ENCODE measurements at places on chromosomes 11 and 22.

GRCh38 chr11:70183483-70184176 is 19.5 kb upstream of the FADD start:
- DNase-seq, result no peak

GRCh38 chr11:61295596-61295926 is 445 bp upstream of the VWCE start:
- DNase-seq, result no peak

DNA sequence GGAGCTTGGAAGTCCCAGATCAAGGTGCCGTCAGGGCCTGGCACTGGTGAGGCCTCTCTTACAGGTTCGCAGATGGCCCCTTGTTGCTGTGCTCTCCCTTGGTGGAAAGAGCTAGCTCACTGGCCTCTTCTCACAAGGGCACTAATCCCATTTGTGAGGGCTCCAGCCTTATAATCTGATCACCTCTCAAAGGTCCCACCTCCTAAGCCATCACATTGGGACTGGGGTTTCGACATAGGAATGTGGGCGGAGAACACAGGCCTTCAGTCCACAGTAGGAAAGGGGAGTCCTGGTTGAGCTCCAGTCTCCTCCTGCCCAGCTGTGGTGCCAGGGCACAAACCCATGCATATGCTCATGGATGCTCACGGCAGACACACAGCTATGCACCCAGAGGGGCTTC is 14.0 kb upstream of the LRRC32 start:
- no peak for DNase-seq

DNA sequence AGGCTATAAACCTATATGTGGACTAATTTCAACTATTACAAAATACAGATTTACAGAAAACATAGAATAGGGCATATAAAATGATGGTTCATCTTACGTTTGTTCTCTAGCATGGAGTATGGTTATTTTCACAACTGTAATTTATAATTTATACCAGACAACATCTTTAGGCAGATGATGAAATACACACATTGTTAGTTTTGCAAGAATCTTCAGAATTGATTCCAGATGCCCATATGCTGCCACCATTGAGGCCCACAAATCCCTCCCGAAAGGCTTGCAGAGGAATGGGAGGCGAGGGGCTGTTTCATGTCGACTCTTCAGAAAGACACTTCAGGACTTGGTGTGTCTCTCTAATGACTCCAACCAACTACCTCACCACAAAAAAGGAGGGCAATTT is 6.2 kb downstream of the PTPN5 start:
- no peak for DNase-seq

DNA sequence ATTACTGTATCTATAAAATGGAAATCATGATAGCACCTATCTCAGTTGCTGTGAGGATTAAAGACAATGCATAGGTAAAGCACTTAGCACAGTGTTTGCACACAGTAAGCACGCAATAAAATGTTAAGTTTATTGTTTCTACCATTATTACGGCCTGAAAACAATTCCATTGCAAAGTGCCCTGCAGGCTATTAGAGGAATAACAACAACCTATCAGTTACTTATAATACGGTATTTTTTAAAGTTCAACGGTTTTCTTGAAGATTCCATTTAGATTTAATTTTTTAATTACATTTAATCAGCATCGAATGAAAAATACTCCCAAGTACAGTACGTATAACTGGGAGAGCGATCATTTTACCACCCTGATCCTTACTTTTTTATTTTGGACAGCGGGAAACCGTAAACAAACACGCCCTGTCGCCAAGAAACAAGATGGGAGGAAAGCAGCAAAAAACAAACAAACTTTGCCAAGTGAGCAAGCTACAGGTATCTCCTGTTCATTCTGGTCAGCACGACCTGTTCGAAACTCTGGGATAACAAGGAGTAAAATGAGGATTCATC is 893 bp downstream of the SLC36A4 start:
- no peak for DNase-seq

DNA sequence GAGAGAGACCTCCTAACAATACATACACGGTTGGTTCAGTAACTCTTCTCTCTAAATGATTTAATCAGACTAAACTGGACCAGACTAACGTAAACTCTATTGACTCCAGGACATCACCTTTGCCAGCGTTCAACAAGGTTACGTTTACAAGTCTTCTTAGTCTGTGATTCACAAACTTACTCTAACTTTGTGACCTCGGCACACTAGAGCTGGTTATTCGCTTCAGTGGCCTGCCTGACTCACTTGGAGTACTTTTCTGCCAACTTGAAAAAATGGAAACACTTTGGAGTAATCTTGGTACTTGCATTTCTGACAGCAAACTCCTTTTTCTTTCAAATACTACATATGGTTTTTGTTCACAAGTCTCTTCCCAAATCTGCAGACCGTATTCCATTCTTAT is 26.2 kb downstream of the MTMR2 start:
- no peak for DNase-seq

- DNase-seq, result no peak
These were observed 16.7 kb upstream of the EHF start for GRCh38 chr11:34604145-34604544.

- no peak for DNase-seq
These were observed 104.4 kb upstream of the PLET1 start for GRCh38 chr11:112364962-112365481.

All from stimulated activated CD4-positive, alpha-beta T cell treated with anti-CD3 and anti-CD28 coated beads, Interleukin-15, amount 100 ng/mL, for 1 hour (primary cell).